ENCODE measurements at places on chromosomes 12 and 14. TPM values are rescaled to one million over a fixed set of nuclear protein-coding genes. Genes with fewer than 3 reads are reported as not detected.

SLCO1C1 gene
- 2.1 TPM for total RNA-seq

HOXC11 gene
- total RNA-seq, result not detected

PRH2 gene
- total RNA-seq, result not detected

TAS2R19 gene
- total RNA-seq, result 2.1 TPM

ADAM21 gene
- not detected for total RNA-seq

B4GALNT3 gene
- 62.9 TPM for total RNA-seq

KCNC2 gene
- total RNA-seq, result not detected

MDGA2 gene
- not detected for total RNA-seq

INHBC gene
- not detected for total RNA-seq

ARHGAP9 gene
- 15.0 TPM for total RNA-seq

GPRC5D gene
- total RNA-seq, result not detected

LPAR5 gene
- total RNA-seq, result 12.0 TPM

GPR132 gene
- total RNA-seq, result 1.7 TPM

MYH6 gene
- total RNA-seq, result 1.4 TPM

FLVCR2 gene
- total RNA-seq, result 35.3 TPM

PZP gene
- not detected for total RNA-seq

CNTN1 gene
- total RNA-seq, result 1.3 TPM

TAS2R9 gene
- not detected for total RNA-seq

BEGAIN gene
- 1.1 TPM for total RNA-seq

SPTSSA gene
- 39.0 TPM for total RNA-seq

CDH24 gene
- 2.7 TPM for total RNA-seq

FAM186B gene
- 0.39 TPM for total RNA-seq

HOXC10 gene
- not detected for total RNA-seq

DAD1 gene
- total RNA-seq, result 140 TPM

NXPH4 gene
- 0.25 TPM for total RNA-seq

ACRBP gene
- total RNA-seq, result 2.2 TPM

ACADS gene
- 84.8 TPM for total RNA-seq

DGKA gene
- total RNA-seq, result 148 TPM

PLEKHH1 gene
- 45.8 TPM for total RNA-seq

PRB4 gene
- total RNA-seq, result not detected

PTPRO gene
- total RNA-seq, result 39.9 TPM

ETFBKMT gene
- total RNA-seq, result 7.0 TPM

C14orf39 gene
- not detected for total RNA-seq

GALNT16 gene
- 6.4 TPM for total RNA-seq

SUPT16H gene
- total RNA-seq, result 48.1 TPM

SLC11A2 gene
- 48.9 TPM for total RNA-seq

GDF3 gene
- not detected for total RNA-seq

WASHC3 gene
- total RNA-seq, result 39.1 TPM

Data from mucosa of descending colon (tissue), 3 donors.